ENCODE measurements at places on chromosomes 11 and 22. TPM values are rescaled to one million over a fixed set of nuclear protein-coding genes. Genes with fewer than 3 reads are reported as not detected.

GRCh38 chr11:117160826-117161225 lies 16.7 kb downstream of the PAFAH1B2 start:
- DNase-seq: no peak

Gene HSCB
- total RNA-seq: 15.7 TPM

Gene OSBP2
- 15.9 TPM for total RNA-seq

DNA sequence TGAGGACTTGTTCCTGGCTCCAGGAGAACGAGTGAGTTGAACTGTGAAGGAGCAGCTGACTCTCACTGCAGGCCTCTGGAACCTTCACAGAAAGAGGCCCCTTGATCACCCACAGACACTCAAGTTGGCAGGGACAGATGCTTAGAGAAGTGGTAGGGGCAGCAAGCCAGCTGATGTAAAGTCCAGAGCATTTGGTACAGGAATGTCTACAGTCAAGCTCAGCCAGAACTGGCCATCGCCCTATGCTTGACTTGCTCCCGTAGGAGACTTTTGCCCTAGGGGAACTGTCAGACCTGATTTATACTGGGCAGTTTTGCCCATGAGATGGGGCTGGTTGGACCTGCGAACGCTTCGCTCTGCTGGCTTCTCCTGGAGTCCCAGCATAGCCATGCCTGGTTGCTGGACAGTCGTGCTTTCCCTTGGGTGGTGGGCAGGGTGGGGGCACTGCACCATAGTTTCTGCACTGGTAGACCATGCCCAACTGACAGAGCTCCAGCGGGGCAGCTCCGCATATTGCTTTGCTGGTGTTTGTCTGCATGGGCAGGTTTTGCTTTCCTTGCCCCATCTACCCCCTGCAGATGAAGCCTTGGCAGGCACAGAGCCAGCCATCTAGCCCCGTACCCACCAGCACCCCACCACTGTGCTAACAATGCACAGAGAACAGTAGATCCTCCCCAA lies 977.7 kb downstream of the JRKL start:
- DNase-seq: no peak

DNA sequence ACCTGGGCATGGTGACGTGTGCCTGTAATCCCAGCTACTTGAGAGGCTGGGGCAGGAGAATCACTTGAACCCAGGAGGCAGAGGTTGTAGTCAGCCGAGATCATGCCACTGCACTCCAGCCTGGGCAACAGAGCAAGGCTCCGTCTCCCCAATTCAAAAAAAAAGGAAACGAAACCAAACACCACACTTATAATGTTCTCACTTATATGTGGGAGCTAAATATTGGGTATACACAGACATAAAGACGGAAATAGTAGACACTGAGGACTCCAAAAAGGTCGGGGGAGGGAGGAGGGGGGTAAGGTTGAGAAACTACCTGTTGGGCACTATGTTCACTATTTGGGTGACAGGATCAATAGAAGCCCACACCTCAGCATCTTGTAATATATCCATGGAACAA lies 94.3 kb downstream of the GAB2 start:
- no peak for DNase-seq

DNA sequence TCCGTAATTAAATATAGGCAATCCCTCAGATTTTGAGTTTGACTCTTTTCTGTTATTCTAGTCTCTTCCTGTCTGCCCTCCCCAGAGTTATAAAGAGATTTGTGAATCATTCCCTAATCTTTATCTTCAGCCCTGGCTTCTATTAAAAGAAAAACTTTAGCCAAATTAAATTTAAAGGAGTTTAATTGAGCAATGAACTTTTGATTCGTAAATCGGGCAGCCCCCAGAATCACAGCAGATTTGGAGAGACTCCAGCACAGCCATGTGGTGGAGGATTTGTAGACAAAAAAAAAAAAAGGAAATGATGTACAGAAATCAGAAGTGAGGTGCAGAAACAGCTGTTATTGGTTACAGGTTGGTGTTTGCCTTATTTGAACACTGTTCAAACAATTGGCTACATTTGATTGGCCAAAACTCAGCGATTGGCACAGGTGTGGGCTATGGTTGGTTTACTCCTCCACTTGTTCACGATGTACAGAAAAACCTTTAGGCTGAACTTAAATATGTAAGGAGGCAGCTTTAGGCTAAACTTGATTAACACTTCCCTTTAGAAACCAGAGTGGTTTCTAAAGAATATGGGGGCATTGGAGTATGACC lies 2.3 kb upstream of the ALKBH8 start:
- DNase-seq: no peak

Gene FGF4
- not detected for total RNA-seq

- no peak for DNase-seq
Observed at GRCh38 chr11:131474947-131475346, 104.5 kb downstream of the NTM start.

DNA sequence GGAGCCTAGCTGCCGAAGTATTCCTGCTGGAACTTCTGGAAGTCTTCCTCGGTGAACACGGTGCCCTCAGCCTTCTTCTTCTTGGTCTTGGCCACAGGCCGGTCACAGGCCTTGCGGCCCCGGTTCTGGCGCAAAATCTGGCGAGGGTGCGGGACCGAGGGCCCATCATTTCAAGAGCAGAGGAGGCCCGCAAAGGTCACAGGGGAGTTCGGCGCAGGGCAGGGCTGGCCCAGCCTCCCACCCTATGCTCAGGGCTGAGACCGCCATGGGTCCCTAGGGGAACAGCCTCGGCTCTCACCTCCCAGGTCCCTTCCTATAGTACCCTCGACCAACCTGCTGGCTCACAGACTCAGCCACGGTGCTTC lies 3.1 kb downstream of the RPS19BP1 start:
- no peak for DNase-seq

DNA sequence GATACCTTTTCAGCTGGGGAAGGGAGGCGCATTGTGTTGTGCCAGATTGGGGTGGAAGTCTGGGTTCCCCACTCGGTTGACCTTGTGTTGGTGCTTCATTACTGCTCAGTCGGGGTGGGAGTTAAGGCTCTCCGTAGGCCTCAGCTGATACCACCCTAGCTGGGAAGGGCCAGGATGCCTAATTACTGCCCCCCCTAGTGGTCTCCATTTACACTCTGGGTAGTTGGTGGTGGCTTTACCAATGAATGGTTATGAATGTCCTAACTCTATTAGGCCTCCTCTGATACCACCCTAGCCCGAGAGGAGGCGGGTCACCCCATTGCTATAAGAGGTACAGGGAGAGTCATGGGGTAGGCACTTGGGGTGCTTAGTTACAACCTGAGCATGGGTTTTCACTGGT lies 27.5 kb upstream of the HIKESHI start:
- DNase-seq: no peak

DNA sequence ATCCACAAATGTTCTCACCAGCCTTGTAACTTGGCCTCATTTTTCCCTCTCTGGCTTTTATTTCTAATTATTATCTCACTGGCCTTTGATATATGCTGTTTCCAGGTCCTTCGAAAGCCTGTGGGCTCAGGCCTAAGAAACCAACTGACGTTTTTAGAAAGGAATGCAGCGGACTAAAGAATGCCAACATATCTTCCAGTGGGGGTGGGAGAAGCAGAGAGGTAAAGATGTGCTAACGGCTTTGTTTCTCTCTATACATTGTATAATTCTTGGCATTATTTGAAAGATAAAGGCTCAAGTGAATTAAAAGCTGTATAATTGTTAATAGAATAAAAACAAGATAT lies 28.2 kb downstream of the OR6Q1 start:
- DNase-seq: peak; percentile 83

GRCh38 chr11:75276686-75277085 lies 36.1 kb downstream of the TPBGL start:
- DNase-seq: no peak

Gene MS4A4A
- total RNA-seq: not detected

DNA sequence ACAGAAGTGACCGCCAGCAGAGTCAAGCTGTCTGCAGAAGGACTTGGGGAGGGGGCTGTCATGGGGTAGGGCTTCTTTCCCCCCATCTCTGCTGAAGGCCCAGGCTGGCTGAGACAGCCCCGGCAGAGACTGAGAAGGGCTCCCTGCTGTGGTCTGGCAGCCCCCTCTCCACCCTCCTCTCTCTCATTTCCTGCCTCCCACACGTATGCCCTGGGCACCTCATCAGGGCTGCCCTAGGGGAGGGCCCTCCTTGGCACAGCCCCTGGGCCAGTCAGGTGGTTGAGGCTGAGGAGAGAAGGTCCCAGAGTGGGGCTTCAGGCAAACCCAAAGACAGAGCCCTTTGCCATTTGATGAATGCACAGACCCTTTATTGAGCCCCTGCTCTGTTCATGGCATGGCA lies 3.6 kb downstream of the RASD2 start:
- no peak for DNase-seq

DNA sequence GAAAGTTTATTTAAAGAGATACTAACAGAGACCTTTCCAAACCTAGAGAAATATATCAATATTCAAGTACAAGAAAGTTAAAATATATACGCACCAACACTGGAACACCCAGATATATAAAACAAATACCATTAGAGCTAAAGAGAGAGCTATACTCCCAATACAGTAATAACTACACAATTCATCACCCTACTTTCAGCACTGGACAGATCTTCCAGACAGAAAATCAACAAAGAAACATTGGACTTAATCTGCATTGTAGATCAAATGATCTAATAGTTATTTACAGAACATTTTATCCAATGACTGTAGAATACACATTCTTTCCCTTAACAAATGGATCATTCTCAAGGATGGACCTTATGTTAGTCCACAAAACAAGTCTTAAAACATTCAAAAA lies 311.9 kb downstream of the METTL15 start:
- DNase-seq: no peak

GRCh38 chr11:134630861-134631260 lies 218.8 kb upstream of the B3GAT1 start:
- no peak for DNase-seq

GRCh38 chr11:113806406-113806805 lies 26.8 kb downstream of the CLDN25 start:
- DNase-seq: peak; percentile 50

- DNase-seq: no peak
Observed at GRCh38 chr11:34727228-34727737, 106.4 kb downstream of the EHF start.

Gene GAB4
- not detected for total RNA-seq

DNA sequence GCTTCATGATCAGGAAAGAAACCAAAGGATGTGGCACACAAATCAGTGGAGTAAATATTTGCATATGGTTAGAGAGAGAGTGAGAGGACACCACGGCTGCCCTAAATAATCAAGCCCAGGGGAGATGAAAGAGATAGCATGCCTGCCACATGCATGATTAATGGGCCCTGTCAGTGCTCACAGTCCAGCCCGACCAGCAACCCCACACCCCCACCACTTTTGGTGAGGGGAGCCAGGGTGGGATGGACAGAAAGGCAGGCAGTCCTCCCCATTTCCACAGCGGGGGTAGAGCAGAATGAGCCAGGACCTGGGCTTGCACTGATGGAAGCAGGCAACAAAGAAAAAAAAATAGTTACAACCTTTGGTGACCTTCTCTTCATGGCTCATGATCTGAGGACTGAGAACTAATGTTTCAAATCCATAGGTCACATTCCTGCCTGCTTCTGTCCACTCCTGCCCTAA lies 545.0 kb downstream of the ETS1 start:
- DNase-seq: peak; percentile 74

- no peak for DNase-seq
Observed at GRCh38 chr22:48188231-48188721, 1425.8 kb downstream of the TBC1D22A start.

DNA sequence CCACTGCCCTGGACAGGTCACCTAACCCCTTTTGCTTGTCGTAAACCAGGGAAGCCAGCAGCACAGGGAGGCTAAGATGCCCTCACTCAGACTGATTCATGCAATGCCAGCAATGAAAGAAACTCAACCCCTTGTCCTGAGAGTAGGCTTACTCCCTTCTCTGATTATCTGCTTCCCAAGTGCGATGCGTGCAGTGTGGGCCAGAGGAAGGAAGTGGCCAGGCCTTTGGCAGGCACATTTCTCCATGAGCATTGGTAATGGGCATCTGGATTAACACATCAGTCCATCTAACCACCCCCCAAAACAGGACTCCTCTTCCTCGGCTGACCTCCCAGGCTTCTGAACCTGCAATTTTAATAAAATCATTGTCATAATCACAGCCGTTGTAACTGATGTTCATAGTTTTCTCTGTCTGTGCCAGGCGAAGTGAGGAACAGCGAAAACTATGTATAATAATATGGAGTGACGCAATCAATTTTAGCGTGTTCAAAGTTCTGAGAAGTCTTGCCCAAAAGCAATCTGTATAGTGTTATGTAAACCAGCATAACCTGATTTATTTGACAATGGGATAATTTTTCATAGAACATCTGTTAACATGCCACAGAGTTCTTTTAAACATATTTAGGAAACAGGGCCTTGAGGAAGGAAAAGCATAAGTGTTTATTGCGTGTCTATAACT lies 33.9 kb downstream of the TST start:
- DNase-seq: no peak

DNA sequence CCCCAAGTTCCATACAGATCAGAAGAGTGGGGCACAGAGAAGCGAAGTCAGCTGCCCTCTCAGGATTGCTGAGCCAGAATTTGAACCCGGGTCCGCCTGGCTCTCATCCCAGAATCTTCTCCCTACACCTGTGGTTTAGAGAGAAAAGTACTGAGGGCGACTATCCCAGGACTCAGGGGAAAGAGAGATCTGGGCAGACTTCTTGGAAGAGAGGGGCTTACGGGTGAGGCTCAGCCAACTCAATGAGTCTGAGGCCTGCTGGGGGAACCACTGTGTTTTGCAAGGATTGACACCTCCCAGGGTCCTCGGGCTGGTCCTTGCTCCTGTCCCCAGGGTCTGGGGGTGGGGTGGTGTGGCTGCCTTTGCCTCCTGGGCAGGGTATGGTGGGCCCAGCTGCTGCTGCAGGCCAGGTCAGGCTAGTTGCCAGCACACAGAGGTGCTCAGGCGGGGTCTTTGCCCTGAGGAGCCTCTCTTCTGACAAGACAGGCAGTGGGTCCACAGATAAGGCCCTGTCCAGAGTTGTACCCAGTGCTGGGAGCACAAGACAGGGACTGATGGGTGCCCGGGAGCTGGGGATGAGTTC lies 1.2 kb downstream of the CAPN5 start:
- no peak for DNase-seq

DNA sequence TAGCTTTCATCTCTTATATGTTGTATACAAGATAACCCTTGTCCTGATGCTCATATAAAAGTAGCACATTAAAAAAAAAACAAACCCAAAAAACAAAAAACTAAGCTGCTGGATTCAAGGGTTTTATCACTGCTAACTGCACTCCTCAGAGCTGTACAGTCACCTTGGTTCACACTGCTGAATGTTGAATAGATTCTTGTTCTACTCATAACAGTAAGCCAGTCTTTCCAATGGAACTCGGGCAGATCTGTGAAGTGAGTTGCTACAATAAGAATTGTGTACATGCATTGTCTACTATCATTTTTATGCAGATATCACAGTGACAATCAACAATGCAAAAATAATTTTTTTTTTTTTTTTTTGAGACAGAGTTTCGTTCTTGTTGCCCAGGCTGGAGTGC lies 4.7 kb downstream of the HARBI1 start:
- DNase-seq: no peak

- DNase-seq: peak; percentile 10
Observed at GRCh38 chr22:36373258-36373579, 14.5 kb downstream of the MYH9 start.

GRCh38 chr22:32985899-32986765 lies 72.0 kb downstream of the SYN3 start:
- peak; percentile 92 for DNase-seq

GRCh38 chr11:32852207-32852606 lies 22.5 kb downstream of the PRRG4 start:
- no peak for DNase-seq
